ENCODE measurements at places on chromosomes 7 and 10.

DNA sequence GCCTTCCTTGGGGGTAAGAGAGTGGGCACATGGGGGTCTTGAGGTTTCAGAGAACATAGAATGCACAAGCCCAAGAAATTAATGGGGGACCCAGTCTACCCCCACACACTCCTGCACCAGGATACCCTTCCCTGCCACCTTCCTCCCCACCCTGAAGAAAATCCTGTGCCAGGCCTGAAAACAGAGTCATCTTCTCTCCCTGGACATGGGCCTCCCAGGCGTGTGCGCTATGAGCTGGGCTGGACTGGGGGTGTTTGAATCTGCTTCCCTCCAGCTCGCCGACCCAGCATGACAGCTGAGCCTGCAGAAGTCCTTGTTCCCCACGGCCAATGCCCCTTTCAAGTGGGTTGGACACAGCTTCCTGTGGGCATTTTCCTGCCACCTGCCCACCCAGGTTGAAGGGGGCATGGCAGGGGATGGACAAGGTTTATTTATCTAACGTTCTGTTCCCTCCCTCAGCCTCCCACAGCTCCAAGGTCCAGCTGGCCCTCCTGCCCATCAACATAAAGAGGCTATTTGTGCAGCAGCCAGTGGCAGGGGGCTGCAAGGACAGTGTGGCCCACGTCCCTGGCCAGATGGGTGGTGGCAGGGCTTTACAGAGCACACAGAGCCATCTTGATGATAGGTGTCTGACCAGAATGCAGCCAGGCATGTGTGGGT, 141.0 kb downstream of the SH3PXD2A start:
- no peak for DNase-seq

- DNase-seq, result no peak
Observed at GRCh38 chr10:44334621-44335184, 50.2 kb downstream of the CXCL12 start.

DNA sequence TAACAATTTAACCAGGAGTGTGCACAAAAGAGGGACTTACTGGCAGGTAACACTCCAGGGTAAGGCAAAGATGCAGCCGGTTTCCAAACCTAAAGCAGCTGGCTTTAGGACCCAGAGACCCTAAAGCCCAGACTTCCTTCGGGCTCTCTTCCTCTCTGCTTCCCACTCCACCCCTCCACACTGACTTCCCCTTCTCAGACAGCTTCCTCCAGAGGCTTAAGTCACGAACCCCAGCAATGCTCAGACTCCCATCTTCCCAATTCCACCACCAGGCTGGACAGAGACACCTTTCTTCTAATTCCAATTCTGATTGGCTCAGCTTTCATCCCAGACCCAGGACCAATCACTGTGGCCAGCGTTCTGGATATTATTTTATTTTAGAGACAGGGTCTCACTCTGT, 24.8 kb downstream of the STYXL1 start:
- DNase-seq, result no peak

DNA sequence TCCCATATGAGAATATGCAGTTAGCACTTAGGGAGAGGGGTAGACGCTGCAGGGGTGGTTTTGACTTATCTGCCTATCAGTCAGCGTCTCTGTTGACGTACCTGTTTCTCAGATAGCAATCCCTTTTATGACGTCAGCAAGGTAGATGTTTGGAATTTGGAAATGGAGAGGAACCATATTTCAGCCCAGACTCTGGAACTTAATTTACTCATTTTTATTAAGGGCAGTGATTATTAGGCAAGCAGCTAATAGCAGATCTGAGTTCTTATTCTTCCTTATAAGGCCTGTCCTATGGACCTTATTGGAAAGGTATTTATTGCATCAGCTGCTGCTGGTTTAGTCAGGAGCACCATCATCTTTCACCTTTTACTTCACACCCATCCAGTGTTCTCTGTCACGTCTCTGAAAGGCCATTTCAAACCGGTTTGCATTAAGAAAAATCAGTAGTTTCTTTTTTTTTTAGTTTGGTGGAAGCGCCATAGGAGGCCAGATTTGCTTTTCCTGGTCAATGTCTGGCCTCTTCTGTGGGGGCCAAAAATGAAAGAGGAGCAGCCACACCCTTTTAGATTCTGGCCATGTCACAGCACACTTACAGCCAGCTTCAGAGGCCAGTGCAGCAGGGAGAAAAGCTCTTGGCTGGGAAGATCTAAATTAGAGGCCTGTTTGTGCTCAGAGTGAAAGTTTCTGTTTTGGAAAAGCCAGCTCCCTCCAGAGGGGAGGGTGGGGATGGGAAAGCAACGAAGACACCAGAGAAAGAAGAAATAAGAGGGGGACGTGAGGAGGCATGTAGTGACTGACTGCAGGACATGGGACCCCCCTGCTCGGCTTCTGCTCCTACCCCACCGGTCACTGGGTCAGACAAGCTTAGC, 146.3 kb downstream of the TCF7L2 start:
- DNase-seq, result no peak

DNA sequence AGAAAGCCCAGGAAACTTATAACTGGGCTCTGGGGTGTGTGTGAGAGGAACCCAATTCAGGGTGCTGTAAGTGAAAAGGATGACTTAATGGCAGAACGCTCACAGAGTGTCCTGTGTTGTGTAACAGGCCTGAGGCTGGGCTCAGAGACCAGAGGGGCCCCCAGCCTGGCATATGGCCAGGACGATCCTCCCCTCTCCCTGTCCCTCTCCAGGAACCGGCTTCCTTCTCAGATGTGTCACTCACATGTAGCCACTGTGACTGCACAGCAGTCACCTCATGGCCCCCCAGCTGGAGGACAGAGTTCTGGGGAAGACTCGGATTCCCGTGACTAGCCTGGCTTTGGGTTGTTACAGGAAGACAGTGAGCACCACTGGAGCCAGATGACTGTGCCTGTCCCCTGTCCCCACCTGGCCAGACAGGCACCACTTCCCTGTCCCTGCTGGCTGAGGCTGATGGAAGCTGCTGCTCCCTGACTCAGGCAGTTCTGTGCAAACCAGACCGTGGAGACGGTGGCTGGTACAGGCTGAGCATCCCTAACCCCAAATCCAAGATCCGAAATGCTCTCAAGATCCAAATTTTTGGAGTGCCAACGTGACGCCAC, 220.5 kb downstream of the MLLT10 start:
- DNase-seq, result no peak

- no peak for DNase-seq
Observed at GRCh38 chr10:12081879-12082557, 13.3 kb downstream of the DHTKD1 start.

DNA sequence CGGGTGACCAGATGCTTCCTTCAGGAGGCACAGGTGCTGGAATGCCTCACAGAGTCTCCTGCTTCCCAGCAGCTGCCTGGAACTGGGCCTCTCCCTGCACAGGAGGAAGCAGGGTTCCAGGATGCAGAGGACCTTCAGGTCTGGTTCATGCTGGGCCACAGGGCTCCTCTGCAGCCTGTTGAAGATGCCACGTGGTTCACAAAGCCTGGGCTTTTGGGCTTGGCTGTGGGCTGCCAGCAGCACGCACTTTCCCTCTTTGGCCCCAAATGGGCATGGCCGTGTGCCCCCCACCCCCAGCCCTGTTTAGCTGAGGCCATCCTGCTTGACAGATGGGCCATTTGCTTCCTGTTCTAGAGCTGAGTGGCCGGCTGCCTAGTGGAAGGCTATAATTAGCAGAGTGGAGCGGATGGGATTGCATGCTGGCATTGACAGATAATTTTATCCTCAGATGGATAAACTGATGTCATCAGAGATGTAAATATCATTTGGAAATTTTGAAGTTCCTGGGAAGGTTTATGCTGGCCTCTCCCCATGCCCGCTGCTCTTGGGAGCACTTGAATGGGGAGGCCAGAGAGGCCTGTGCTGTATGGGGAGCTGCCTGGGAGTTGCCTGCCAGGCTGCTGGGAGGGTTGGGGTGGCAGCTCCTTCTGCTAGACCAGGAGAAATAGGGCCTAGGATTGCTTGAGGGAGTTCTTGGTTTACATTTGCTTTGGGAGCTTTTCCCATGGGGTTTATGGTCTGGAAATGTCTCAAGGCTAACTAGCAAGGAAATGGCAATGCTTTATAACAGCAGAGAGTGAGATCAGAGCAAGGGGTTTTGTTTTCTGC, 28.2 kb downstream of the TSPAN15 start:
- DNase-seq, result no peak

DNA sequence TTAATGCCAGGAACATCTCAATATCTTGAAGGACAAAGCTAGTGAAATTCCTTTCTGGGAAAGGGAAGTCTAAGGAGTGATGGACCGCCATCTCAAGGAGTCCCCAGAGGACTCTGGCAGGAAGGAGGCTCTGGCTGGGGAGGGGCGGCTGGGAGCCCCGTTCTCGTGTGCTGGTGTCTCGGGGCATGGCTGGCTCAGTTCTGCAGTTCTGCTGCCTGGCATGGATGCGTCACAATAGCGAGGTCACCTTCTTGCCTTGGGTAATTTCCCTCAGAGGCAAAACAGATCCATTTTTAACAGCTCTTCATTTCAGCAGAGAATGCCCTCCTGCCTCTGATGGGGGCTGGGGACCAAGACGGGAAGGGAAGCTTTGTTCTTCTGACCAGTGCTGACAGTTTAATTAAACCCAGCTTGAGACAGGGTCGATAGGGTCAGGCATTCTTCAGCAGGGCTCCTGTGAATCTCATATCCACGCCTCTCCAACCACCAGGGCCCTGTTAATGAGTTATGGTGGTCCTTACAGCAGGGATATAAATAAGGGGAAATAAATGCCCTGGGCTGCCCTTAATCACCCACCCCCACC, 35.7 kb downstream of the SLIT1 start:
- no peak for DNase-seq

DNA sequence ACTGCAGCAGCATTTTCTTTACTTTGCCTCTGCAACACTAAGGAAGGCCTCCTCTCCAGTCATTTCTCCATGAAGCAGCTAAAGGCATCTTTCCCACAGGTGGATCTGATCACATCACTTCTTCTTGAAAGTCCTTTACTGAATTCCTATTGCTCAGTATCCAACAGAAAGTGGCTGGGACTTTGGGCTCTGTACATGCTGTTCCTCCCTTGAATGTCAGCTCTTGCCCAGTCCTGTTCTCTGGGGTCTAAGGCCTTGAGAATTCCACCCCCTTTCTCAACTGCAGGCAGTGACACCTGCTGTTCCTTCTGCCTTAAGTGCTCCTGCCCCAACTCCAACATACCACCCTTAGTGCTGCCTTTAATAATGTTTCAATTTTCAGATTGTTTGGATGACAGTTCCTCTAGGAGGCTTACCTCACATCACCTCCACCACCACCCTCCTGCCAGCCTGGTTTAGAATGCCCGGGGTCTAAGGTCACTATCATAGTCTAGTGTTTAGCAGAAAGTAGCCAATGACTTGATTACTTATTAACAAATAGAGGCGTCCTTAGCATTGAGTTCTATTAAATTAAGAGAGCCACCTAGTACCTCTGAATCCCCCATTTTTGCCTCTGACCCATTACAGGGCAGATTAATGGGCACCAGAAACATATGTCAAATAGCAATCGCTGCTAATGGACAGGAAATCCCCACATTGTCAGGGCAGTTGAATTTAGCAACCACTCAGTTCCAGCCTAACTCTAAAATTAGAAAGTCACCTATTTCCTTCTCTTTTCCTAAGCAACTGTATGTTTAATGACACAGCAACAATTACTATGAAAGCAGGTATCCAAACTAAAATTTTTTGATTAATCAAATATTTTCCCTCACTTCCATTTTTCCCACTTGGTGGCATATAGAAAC, 11.4 kb downstream of the INHBA start:
- DNase-seq, result no peak

GRCh38 chr7:108525985-108526767, at the start of gene PNPLA8:
Gene PNPLA8 (minus strand): TSS chr7:108526135. CDS start chr7:108515491, 10,644 bp downstream.
- peak; percentile 100 for DNase-seq

DNA sequence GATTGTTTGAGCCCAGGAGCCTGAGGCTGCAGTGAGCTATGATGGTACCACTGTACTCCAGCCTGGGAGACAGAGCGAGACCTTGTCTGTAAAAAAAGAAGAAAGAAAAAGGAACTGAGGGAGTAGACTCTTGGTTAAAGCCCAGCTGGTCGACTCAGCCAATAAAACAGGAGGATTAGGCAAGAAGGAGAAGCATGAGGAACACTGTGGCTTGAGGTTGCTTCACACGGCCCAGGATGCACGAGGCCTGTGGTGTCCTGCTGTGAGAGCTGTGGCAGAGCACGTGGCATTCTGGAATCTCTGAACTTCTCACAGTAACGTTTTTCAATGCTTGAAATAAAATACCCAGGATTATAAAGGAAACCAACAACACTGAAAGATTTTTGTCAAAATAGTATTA, 93.3 kb downstream of the CUL2 start:
- peak; percentile 19 for DNase-seq

GRCh38 chr7:69257592-69257991, 340.7 kb upstream of the AUTS2 start:
- DNase-seq, result no peak

DNA sequence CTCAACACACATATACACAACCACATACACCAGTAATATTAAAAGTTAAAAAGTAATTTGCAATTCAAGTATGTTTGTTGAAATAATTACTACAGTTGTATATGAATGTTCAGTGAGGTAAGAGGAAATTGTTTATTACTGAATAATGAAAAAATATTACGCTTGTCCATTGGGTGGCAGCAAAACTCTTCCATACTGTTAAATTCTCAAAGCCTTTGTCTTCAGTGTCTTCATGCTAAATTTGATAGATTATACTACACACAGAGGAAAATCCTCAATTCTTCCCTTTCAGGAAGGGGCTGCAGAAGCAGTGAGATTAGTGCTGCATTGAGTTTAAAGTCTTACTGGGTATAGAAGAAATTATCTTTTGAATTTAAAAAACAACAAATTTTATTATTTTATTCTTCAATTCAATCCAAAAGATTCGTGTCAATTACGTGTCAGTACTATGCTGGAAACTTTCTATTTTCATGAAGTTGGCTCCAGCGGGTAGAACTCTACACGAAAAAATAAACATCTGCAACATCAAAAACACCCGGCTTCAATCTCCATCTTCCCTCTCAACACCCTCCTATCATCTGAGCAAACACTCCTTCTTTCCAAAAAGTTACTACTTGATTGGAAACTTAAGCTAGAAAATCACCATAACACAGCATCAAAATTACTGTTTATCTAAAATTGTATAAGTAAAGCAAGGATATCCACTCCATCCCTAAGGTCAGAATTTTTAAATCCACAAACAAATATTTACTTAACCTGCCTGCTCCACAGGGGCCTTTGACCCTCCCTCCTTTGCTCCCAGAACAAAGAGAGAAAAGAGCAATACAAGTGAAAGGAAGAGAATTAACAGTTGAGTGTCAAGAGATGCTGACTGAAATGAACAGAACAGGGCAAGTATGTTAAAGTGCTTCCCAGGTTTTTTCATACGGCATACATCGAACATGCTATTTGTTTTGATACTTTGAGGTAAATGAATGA, 37.0 kb upstream of the TES start:
- DNase-seq, result no peak

DNA sequence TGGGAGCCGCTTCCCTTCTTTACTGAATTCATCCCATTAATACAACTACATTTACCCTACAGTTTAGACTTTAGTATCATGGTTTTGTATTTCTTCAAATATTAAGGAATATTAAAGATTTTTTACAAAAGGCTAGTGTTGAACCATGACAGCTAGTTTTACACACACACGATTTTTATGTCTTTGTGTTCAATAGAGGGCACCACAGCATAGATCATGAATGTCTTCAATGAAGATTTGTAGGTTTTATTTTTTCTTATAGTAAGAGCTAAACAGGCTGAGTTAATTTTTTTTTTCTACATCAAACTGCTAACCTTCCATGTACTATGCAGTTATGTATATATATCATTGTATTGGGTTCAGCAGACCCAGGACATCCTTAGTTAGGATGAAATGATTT, 76.9 kb downstream of the SNX10 start:
- DNase-seq, result no peak
